ENCODE measurements at places on chromosomes 4 and X.
A peak's percentile ranks its signal among the peaks of the same experiment; 100 is the strongest.

DNA sequence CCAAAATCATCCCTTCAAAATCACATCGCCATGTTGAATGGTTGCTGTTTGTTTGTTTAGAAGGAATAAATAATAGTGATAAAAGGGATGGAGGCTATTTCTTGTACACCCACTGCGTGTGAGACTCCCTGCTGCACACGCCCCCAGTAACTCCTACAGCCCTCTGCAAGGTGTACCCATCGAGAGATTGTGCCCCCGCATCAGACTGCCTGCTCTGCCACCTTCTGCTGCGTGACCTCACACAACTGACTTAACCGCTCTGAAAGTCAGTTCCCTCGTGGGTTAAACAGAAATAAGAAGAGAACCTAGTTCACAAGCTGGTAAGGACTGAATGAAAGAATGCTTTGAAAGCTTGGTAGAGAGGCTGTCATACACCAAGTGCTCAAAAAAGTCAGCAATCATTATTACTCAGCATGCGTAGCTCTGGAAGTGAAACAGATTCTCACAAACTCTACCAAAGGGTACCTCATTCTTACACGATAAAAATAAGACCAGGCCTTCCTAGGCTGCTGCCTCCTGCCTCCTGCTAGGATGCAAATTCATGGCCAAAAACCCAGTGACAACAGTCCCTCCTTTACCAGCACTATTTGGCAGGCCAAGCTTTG is 147.1 kb downstream of the CPEB2 start:
- DNase-seq, result no peak

DNA sequence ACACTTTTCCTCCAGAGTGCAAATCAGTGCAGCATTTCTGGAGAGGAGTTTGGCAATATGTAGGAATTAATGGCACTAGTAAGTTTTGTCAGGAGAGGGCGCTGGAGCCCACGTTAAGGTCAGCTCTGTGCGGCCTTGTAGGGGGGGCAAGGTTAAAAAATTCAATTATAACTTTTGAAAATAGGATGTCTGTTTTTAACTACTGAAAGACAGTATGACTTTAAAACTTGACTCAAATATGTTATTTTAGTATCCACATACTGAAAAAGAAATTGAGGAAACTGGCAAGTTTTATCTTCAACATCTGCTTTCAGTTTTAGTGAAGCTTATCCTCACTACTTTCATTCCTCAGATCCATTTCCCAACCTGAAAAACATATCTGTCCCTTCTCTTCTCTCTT is 30.9 kb upstream of the HSD17B13 start:
- DNase-seq, result peak; percentile 12

- DNase-seq, result no peak
These were observed 331.5 kb downstream of the RPA4 start for GRCh38 chrX:97215186-97215585.

DNA sequence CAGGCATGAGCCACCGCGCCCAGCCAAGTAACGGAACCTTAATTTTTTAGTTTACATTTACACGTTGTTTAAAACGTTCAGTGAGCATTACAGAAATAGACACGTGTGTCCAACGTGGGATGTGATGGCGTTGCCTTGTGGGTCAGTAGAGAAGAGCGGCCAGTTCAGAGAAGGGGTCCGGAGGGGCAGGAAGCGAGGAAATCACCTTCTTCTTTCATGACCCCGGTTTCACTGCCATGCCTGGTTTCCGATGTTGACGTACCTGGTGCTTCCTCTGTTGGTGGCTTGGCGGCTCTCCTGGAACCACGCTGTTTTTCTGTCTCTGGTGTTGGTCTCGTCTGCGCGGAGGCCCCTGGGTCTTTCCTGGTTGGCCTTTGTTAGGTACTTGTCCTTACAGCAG is 42.8 kb downstream of the PCGF3 start:
- DNase-seq, result no peak

DNA sequence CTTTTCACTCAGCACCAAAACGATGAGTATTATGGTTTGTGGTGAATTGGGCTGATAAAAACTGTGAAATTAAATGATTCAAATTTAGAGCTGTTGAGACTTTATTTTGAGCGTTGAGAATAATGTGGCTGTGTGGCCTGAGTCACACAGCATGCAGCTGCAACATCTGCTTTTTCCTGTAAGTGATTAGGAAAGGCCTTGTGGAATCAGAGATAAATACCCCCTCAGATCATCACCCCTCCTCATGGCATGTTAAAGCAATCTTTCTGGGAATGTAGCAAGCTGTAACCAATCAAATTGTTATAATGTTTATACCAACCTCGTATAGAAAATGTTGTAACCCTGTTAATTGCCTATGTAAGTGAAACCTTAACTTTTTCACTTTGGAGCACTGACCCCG is 90.0 kb upstream of the GRPR start:
- no peak for DNase-seq

GRCh38 chr4:143082701-143083100 is 102.0 kb upstream of the USP38 start:
- DNase-seq, result no peak

DNA sequence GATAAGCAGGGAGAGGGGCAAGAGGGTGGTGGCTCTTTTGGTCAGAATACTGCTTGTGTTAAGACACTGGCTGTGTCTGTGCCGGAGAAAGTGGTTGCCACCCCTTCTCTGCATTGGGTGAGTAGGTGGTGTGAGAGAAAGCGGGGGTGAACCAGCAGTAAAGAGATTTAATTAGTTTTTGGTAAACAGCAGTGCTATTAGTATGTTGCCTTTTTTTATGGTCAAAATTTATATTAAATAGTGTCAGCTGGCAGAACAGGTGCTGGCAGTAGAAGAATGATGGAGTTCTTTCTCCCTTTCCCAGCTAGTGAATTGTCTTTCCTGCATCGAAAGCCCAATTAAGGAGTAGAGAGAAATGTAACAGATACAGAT is 181.6 kb downstream of the LARP7 start:
- DNase-seq, result no peak

DNA sequence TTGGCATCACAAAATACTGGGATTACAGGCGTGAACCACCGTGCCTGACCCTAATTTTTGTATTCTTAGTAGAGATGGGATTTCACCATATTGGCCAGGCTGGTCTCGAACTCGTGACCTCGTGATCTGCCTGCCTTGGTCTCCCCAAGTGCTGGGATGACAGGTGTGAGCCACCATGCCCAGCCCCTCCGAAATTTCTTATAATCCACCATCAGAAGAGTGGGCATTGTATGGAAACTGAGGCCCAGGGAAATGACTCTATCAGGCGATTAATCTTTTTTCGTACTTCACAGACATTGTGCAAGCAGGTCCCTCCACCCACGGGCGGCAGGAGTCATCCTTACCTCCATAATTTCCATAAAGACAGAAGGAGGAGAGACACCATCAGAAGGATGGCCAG is 16.0 kb downstream of the CRLF2 start:
- DNase-seq, result no peak

- no peak for DNase-seq
These were observed 197.4 kb downstream of the ENOX2 start for GRCh38 chrX:130705591-130705990.

DNA sequence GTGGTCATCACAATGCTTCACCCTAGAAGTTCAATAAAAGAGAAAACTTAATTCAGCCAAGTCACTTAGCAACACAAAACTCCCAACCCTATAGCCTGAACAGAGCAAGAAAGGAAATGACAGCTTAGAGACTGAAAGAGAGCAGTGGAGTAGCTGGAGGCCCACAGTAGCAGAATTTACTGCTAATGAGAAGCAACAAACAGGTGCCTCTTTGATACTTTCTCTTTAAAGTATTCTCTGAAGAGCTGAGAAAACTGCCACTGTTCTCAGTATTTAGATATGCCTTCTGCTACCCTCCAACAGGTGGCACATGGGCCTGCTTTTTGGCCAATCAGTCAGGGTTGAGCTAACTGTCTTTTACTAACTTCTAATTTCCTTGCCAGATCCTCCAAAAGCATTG is 240.0 kb downstream of the GPC3 start:
- no peak for DNase-seq

DNA sequence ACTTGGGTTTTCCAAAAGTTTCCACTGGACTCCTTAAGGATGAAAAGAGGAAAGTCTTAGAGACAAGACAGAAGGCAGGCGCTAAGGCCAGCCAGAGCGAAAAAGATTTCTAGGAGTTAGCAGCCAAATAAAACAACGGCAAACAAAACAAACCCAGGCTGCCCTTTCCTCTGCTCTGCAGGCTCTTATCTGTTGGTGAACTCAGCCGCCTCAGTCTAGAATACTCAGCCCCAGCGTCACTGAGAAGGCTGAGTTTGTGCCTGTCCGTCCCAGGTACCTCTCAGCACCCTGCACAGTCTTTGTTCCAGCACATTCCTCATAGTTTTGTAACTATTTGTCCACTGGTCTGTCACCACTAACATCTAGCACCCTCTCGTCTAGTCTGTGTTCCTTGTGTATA is 75.6 kb upstream of the FAM9C start:
- no peak for DNase-seq

- DNase-seq, result peak; percentile 47
These were observed 43.7 kb upstream of the TMSB15B start for GRCh38 chrX:103918571-103919269.

GRCh38 chrX:39820938-39821708 is 276.6 kb downstream of the BCOR start:
- DNase-seq, result no peak

GRCh38 chr4:119627267-119628255 is 1.0 kb downstream of the PDE5A start:
- DNase-seq, result peak; percentile 15

DNA sequence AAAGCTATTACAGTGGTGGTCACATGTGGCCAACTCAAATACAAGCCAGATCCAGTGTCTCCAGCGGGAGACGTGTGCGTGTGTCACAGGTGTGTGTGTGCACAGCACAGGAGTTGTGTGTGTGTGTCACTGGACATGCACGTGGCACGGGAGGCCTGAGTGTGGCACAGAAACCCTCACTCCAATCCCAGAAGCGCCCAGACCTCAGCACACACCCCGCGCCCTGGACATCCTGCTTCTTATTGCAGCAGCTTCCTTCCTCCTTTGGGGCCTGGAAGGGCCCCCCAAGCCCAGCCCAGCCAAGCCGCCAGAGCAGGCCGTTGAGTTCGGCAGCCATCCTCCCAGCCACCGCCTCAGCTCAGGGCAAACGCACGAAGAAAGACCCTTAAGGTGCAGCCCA is 37.9 kb downstream of the ACOX3 start:
- no peak for DNase-seq

- peak; percentile 9 for DNase-seq
These were observed 10.5 kb downstream of the PTTG2 start for GRCh38 chr4:37970702-37971101.

- DNase-seq, result no peak
These were observed 49.3 kb downstream of the MRPL1 start for GRCh38 chr4:77911842-77912450.

DNA sequence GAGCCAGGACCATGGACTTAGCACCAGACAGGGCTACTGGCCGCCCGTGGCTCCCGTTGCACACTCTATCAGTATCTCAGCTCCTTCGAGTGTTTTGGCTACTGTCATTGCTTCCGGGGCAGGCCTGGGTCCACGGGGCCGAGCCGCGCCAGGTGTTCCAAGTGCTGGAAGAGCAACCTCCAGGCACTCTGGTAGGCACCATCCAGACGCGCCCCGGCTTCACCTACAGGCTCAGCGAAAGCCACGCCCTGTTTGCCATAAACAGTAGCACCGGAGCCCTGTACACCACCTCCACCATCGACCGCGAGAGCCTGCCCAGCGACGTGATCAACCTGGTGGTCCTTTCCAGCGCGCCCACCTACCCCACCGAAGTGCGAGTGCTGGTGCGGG is 1.6 kb downstream of the FAT4 start:
- no peak for DNase-seq

DNA sequence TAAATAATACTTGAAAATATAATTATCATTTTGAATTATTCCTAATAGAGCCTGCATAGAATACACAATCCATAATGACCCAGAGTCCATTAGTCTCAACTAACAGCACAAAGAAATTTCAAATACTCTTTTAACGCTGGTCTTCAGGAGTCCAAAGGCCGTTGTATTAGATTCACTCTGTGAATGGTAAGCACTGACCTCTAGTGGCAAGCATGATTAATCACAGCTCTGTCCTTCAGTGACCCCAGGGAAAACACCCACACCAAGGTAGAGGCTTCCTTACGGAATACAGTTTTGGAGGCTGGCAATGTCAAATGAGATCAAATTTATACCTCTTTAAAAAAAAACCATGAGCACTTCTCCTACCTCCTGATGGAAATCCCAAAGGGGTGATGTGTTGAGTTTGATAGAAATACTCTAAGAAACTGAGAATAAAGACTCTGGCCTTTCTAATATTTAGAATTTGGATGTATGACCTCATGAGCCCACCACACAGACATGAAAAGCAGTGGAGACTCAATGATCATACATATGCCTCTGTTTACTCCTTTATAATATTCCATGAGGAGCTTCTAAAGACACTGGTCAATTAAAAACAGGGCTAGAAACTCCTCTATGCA is 147.2 kb upstream of the DKK2 start:
- DNase-seq, result no peak

- DNase-seq, result peak; percentile 22
These were observed 3.9 kb upstream of the SYN1 start for GRCh38 chrX:47623540-47624027.

DNA sequence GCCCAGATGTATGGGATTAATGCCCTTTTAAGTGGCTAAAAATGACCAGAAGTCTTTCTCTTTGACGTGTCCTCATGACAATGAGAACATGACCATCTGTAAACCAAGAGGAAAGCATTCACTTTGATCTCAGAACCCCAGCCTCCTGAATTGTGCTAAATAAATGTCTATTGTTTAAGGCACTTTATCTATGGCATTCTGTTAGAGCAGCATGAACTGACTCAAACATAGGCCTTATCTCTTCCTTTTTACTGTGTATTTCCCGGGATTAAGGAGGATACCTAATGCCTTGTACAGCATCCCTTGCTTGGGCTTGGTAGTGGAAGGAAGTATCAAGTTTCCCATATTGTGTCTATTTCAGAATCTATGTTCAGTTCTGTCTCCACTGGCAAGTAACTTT is 47.2 kb upstream of the HS3ST1 start:
- no peak for DNase-seq

- DNase-seq, result no peak
These were observed 54.4 kb upstream of the HGFAC start for GRCh38 chr4:3387154-3387942.

DNA sequence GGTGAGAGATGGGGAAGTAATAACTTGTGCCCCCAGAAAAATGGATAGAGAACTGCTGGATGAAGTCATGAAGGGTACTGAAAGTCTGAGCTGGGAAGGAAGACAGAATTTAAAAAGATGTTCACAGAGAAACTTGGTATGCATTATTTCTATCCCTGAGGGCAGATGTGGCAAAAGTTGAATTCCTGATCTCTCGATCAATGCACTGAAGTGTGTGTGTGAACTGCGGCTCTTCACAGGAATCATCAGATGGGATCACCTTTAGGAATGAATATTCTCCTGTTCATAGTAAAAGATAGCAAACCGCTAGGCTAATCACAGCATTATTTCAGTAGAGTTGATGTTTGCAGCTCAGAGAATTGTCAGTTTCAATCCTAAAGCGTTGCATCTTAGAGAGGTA is 86.4 kb downstream of the ELOVL6 start:
- DNase-seq, result no peak

GRCh38 chr4:48891028-48891619 is 15.4 kb downstream of the OCIAD2 start:
- DNase-seq, result no peak
